ENCODE measurements at places on chromosomes 2 and 18.

DNA sequence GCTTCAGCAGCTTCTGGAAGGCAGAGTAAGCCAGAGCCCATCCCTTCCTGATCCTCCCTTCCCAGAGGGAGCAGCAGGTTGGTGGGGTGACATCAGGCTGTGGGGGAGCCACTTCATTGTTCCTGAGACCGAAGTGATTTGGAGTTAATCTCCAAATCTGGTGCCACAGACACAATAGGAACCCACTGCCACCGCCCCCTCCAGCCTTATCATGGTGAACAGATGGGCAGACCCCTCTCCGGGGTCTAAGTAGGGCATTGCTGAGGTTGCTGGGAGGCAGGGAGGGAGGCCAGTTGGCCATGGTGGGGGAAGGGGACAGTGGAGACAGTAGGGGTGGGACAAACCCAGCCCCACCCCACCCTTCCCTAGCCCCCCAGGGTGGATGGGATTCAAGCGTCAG lies 25.6 kb upstream of the SLC35F6 start:
- DNase-seq = no peak

- DNase-seq = no peak
These were observed 101.0 kb upstream of the LMAN1 start for GRCh38 chr18:59460072-59460420.

GRCh38 chr2:61726456-61727209 lies 127.2 kb downstream of the FAM161A start:
- DNase-seq = no peak

- DNase-seq = no peak
These were observed 42.7 kb upstream of the IL1RL1 start for GRCh38 chr2:102268510-102269199.

GRCh38 chr2:9629222-9630116 lies 1.3 kb downstream of the YWHAQ start:
- DNase-seq = peak; percentile 55

DNA sequence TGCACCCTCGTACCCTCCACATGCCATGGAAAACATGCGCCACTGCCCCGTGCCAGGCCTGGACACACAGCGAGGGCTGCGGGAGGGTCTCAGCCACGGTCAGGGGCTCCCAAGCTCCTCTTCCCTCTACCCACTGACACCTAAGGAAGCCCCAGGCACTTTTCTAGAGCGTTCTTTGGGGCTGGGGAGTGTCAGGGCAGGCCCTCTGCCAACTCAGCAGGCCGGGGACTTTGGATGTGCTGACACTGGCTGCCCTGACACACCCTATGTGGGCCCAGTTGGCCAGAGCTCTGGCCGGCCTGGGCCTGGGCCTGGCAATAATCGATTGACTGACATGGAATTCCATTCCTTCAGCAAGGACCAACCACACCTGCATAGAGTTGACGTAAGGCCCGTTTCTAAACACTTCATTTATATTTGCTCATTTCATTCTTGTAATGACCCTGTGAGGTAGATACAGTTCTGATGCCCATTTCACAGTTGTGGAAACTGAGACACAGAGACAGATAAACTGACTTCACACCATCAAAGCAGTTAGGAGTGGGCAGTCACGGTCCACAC lies 70.5 kb downstream of the ZFP36L2 start:
- DNase-seq = no peak

GRCh38 chr2:189548666-189549448 lies 31.7 kb downstream of the SLC40A1 start:
- peak; percentile 16 for DNase-seq
